NCI-H1048 (cell line): ENCODE measurements at places on chromosomes 13 and 19.

DNA sequence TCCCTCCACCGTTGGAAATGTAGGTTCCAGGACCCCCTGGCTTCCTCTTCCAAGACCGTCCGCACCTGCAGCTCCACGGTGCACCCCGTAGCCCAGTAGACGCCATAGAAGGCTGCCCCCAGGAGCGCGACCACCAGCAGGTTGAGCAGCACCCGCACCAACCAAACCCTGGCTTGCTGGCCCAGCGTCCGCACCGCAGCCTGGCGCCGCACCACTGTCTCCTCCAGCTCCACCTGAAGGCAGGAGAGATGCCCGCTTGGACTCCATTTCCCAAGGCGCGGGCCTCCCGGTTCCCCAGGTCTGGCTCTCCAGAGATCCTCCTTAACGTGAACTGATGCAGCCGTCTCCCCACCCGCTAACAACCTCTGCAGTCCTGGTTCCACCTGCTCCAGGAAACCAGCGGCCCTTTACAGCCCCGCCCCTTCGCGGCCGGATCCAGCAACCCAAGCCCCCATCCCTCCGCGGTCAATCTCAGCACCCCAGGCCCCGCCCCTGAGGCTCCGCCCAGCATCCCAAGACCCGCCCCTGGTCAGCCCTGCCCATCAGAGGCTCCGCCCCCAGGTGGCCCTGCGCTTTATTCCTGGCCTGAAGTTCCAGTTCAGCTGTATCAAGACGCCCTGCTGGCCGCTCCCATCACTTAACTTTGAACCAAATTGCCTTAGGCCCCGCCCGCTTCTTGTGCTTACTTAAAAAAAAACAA, 5.0 kb upstream of the LENG1 start:
- DNase-seq, result no peak

- DNase-seq, result no peak
Measured at GRCh38 chr13:29718694-29719093, 123.2 kb upstream of the SLC7A1 start.

DNA sequence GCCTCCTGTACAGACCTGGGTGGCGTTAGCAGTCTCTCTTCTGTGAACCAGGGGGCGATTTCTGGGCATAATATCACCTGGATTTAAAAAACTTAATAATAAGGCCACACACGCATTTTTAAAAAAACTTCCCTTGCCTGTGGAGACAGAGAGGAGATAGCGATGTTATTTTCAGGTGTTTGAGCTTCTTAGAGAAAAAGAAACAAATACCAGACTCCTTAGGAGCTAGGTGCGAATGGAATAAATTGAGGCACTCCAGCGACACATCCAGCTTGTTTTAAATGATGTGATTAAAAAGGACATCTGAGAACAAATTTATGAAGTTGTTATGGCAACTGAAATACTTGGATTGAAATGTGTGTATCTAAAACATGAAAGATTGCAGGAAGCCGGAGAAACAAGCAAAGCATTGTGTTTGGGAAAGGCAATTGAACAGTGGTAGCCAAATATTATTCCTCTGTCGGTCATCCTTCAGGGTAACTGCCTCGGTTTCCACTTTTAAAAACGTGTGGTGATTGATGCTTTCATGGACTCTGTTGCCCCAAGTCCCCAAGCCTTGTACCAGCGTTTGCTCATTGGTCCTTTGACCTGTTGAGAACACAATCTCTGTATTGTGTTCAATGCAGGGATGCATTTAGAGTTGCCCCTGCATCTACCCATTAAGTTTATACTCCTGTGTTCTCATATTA, 158.7 kb downstream of the TM9SF2 start:
- no peak for DNase-seq

DNA sequence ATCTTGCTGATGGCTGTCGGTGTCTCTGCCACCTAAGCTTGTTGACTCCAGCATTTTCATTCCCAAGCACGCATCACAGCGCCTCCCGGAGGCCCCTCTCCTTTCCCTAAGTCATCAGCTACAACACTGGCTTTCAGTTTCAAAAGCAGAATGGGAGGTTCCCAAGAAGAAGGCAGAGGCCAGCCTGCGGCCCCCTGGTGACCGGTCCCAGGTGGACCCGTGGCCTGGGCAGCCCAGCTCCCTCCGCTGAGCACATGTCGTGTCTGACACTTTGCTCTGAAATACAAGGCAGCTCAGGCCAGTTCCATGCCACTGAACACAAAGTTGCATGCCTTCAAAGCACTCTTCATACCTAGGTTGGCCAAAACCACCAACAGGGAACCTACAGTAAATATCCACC, 8.5 kb downstream of the MLLT1 start:
- no peak for DNase-seq

- DNase-seq, result no peak
Measured at GRCh38 chr13:110371550-110372465, 64.7 kb downstream of the COL4A2 start.

- no peak for DNase-seq
Measured at GRCh38 chr13:103762523-103762922, 696.3 kb upstream of the SLC10A2 start.

DNA sequence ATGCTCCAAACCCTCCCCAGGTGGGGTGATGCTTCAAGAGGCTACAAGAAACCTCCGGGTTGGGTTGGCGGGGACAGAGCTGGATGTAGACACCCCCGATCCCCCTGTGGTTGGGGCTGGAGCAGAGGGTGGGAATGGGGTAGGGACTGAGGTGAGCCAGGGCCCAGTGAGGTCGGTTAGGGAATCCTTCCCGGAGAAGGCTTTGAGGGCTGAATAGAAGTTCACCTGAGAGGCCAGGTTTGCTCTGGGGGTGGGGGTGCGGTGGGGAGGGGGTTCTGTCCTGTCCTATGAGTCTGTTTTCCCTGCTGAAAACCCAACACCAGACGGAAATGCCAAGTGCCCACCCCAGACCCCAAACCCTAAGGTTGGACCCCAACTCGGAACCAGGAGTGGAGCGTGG, 69.1 kb downstream of the CELF5 start:
- DNase-seq, result no peak

DNA sequence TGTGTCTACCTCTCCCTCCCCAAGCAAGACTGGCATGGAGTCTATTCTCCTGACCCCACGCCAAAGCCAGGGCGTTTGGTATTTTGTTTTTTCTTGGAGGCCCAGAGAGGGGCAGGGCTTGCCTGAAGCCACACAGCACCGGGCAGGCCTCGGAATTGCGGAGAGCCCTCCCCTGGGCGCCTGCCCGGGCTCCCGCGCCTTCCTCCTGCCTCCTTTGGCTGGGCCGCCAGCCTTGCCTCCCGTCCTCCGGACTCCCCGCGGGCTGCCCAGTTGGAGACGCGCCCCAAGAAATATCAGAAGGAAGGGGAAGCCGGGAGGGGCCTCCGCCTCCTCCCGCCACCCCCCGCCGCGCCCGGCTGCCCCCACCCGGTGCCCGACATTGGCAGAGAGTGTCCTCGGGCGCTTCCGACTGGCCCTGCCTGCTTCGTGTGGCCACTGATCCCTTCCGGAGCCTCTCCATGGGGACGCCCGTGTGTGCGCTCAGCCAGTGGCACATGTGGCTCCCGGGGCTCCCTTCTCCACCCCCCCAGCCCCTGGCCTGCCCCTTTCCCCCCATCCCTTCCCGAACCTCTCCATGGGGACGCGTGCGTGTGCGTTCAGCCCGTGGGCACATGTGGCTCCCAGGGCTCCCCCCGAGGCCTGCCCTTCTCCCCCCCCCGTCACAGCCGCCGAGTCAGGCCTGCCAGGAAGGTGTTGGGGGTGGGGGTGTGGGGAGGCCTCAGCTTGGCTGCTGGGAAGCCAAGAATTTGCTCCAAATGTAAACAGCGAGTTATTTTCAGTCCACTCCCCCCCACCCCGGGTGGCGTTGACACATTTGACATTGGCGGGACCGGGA, 37.3 kb downstream of the NFIC start:
- DNase-seq, result no peak

- no peak for DNase-seq
Measured at GRCh38 chr19:4444765-4445741, 12.5 kb downstream of the UBXN6 start.

DNA sequence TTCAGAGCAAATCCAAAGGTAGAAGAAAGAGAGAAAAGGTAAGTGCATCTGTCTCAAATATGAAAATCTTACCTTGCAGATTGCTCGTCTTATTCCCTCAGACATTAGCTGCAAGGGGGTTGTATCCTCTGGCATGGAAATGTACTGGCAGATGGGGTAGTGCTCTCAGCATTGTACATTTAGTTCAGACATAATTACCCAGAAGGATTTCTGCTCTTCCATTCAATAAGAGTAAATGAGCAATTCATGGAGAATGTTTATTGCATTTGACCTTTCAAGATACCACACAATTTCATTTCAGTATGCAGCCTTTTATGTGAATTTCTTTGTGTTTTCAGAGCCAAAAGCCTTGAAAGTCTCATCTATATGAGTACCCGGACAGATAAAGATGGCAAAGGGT, 63.8 kb downstream of the SCEL start:
- no peak for DNase-seq

- no peak for DNase-seq
Measured at GRCh38 chr19:50003254-50003788, 21.9 kb downstream of the VRK3 start.

GRCh38 chr13:113654175-113654560, 3.8 kb downstream of the ATP4B start:
- DNase-seq, result no peak

DNA sequence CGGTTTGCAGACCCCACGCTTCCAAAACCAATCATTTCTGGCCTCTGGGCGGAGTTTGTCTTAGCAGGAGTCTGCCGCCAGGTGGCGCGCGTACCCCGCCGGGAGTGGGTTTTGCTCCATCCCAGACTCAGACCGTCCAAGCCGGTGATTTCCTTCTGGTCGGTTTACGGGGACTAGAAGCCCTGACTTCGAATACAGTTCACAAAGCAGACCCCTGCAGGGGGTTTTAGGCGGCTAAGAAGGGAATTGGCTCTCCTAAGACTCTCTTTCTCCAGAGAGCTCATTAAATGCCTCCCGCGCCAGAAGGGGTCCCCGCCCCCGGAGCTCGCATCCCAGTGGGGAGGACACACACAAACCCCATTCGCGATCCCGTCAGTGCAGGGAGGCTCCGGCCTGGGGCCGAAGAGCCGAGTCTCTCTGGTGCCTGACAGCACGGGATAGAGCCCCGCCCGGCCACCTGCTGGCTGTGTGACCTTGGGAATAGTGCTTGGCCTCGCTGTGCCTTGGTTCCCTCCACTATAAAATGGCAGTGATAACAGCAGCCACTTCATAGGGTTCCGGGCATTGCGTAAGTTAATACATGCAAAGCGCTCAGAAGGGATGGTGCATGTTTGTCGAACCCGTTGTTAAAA, 8.6 kb upstream of the NUP62 start:
- peak; percentile 46 for DNase-seq

GRCh38 chr13:55613429-55614187, 1527.1 kb upstream of the PRR20A start:
- DNase-seq, result no peak

- DNase-seq, result no peak
Measured at GRCh38 chr13:25169951-25170553, 2.0 kb downstream of the AMER2 start.

DNA sequence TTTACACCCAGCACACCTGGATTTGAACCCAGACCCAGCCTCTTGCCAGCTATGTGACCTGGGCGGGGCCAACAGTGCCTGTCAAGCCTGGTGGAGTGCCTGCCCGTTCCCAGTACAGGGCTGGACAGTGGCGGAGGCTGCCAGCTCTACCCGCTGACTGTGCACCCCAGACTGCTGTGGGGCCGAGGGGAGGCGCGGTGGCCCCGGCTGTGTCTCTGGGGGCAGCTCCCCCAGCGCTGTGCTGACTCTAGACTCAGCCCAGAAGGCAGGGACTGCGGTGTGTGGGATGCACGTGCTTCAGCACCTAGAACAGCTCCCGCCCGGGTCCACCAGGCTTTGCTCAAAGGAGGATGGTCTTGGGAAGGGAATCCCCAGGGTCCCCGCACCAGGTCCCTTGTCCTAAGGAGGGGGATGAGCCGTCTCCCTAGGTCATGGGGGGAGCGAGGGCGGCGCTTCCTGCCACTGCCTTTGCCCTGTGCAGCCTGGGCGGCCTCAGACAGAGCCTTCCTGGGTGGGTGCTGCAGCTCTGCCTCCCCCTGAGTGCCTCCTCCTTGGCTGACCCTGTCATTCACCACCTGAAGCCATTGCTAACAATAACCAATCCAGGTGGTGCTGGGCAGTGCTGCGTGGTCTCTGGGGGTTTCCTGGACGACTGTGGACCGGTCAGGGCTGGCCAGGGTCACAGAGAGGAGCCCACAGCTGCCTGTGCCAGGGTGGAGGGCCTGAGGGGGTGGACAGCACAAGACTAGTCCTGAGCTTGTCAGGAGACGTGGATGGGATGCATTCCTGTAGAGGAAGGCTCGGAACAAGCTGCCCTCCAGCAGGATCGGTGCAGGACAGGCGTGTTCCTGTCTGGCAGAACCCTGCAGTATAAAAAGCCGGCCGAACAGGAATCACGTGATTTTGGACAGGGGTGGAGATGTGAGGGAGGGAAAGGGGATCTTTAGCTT, 18.6 kb downstream of the TMEM255B start:
- no peak for DNase-seq

DNA sequence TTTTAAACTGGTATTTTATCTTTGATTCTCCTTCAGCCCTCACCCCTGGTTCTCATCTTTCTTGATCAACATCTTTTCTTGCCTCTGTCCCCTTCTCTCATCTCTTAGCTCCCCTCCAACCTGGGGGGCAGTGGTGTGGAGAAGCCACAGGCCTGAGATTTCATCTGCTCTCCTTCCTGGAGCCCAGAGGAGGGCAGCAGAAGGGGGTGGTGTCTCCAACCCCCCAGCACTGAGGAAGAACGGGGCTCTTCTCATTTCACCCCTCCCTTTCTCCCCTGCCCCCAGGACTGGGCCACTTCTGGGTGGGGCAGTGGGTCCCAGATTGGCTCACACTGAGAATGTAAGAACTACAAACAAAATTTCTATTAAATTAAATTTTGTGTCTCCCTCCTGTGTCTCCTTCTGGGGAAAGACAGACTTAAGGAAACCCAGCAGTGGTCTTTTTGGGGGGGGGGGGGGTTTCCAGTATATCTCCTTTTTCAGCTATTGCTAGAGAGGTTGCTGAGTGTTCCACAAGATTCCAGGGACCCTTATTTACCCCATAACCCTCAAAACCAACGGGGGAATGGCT, 1.5 kb upstream of the RAD23A start:
- no peak for DNase-seq

GRCh38 chr13:100954430-100955305, 280.1 kb upstream of the TMTC4 start:
- no peak for DNase-seq

DNA sequence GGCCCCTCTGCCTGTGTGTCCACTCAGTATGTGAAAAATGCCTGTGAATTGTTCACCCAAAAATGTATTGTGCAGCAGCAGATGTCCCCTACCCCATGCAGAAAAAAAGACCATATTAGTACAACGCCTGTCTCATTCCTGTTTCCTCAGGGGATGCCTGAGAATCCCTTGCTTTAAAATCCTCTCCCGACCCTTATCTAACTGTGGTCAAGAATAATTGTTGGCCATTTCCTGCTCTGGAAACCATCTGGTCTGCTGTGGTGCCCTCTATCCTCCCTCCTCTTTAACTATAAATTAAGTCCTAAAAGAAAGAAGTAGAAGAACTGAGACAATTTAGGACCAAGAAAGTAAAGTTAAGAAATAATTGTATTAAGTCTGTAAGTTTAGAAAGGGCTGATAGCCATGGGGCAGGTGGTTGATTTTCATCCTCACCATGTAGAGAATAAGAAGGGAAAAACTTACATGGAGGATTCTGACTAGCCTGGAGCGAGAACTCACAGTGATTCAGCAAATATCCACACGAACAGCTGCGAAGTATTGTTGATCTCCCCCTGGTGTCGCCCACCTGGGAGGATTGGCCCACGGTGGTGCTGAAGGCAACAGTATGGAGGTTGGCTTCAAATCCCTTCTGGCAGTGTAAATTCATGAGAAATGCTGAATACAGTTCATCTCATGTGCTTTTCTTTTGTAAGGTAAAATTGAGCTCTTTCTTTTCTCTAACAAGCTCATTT, 85.6 kb downstream of the COL4A2 start:
- DNase-seq, result no peak

GRCh38 chr13:30829833-30830637, 76.0 kb upstream of the MEDAG start:
- DNase-seq, result no peak
